GF-D8 (cell line): ENCODE measurements at places on chromosomes 16 and 17.

DNA sequence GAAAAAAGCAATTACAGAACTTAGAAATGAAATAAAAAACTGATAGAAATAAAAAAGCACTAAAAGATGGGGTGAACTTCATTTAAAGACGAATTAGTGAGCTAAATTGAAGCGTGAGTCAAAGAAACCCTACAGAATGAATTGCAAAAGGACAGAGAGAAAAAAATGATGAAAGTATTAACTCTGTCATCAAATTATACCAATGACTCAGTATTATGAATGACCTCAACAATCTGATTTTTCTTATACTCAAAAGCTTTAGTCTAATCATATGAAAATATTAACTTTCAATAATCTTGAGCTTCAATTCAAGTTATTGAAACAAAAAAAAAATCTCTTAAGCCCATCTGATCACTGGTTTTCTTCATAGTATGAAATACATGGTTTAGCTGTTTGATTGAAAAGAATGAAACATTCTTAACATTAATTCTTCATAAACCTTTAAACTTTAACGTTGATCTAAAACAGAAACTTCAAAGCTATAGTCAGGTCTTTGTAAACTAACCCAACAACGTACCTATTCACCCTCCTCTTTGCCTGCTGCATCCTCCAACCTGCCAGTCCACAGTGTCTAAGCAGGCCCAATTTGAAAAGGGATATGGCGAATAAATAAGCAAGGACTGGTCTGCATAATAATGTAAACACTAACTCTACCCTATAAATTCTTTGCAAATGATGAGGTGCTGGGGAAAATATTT lies 6.6 kb downstream of the ABCA5 start:
- DNase-seq, result no peak

GRCh38 chr17:82396601-82397435 lies 21.3 kb upstream of the HEXD start:
- no peak for DNase-seq

- DNase-seq, result no peak
Observed at GRCh38 chr16:28586466-28586865, 10.4 kb downstream of the SULT1A2 start.

GRCh38 chr16:89710709-89711564 lies 9.4 kb upstream of the SPATA2L start:
- DNase-seq, result no peak

GRCh38 chr17:62662855-62663254 lies 35.4 kb downstream of the MRC2 start:
- DNase-seq, result no peak

GRCh38 chr17:9839433-9839832 lies 13.7 kb downstream of the GLP2R start:
- DNase-seq, result no peak

DNA sequence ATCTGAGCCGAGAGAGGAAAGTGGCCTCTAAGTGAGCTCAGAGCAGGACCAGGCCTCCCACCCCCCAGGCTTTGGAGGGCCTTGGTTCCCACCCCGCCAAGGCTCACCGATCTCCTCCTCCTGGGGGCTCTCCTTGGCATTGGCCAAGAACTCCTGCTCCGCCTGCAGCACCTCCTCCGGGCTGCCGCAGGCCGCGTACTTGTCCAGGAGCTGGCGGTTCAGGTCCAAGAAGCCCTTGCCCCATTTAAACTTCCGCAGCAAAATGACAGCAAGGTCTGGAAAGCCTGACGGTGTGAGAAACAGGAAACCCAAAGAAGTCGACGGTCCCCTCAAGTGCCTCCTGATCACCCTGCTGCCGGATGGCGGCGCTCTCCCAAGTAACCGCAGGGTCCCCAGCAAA lies 1.7 kb downstream of the TSR3 start:
- no peak for DNase-seq
